Fibroblast of villous mesenchyme (primary cell): ENCODE measurements at places on chromosomes 1 and 21.

GRCh38 chr1:55118651-55119329 is 79.4 kb downstream of the PCSK9 start:
- DNase-seq: no peak

- DNase-seq: no peak
Observed at GRCh38 chr1:10692401-10693021, 103.9 kb downstream of the CASZ1 start.

GRCh38 chr1:8873506-8874229 is 4.8 kb downstream of the ENO1 start:
- peak; percentile 97 for DNase-seq

DNA sequence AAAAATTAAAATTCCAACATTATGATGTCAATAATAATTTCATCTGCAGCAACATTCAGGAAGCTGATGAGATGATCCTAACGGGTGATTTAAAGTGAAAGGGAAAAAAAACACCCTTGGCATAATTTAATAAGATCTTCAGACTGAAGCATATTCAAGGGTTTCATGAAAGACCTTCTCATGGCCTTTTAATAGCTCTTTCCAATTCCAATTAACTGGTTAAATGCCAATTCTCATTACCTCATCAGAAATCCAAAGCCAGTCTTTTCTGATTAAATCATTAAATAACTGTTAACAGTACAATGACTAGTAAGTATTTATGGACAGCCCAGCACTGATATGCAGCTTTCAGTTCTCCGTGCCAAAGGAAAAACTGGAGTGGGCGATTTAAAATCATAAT is 407.5 kb downstream of the SMYD3 start:
- DNase-seq: no peak

- peak; percentile 91 for DNase-seq
Observed at GRCh38 chr21:29190923-29191331, 60.5 kb downstream of the MAP3K7CL start.

DNA sequence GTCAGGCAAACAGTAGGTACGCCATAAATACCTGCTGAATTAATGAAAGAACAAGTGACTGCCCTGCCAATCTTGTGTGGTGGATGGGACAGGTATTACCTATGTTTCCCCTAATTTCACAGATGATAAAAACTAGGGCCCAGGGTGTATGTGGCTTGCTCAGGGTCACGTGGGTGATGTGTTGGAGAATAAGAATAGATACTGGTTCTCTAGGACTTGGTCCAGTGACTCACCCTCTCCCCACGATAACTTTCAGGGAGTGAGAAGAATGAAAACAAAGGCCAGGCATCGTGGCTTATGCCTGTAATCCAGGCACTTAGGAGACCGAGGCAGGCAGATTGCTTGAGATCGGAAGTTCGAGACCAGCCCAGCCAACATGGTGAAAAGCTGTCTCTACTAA is 26.7 kb downstream of the SLC26A9 start:
- DNase-seq: no peak

GRCh38 chr21:37072274-37072987 is 440 bp downstream of the PIGP start:
- no peak for DNase-seq

DNA sequence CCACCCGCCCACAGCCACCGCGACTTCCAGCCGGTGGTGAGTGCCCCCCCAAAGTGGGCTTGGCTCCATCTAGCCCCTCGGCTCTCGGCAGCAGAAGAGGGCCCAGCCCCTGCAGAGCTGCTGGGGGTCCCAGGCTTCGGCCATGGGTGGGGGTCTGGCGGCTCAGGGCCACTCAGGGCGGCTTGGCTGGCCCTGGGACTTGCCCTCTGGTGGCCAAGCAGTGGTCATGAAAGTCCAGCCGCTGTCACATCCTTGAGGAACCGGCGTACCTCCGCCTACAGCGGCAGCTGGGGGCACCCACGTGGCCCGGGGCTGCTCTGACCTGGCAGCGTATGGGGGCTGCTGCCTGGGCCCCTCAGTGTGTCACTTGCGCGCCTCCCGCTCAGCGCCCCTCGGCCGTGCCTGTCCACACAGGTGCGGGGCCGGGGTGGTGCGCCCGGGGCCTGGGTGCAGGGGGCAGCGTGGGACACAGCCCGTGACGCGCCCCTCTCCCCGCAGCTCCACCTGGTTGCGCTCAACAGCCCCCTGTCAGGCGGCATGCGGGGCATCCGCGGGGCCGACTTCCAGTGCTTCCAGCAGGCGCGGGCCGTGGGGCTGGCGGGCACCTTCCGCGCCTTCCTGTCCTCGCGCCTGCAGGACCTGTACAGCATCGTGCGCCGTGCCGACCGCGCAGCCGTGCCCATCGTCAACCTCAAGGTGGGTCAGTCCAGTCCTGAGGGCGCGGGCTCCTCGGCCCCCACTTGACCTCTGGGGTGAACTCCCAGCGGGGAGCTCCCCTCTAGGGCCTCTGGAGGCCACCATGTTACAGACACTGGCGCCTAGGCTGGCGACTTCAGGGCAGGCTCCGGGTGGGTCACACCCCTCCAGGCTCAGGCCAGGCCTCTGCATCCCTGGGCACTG is 32.4 kb downstream of the SLC19A1 start:
- no peak for DNase-seq

DNA sequence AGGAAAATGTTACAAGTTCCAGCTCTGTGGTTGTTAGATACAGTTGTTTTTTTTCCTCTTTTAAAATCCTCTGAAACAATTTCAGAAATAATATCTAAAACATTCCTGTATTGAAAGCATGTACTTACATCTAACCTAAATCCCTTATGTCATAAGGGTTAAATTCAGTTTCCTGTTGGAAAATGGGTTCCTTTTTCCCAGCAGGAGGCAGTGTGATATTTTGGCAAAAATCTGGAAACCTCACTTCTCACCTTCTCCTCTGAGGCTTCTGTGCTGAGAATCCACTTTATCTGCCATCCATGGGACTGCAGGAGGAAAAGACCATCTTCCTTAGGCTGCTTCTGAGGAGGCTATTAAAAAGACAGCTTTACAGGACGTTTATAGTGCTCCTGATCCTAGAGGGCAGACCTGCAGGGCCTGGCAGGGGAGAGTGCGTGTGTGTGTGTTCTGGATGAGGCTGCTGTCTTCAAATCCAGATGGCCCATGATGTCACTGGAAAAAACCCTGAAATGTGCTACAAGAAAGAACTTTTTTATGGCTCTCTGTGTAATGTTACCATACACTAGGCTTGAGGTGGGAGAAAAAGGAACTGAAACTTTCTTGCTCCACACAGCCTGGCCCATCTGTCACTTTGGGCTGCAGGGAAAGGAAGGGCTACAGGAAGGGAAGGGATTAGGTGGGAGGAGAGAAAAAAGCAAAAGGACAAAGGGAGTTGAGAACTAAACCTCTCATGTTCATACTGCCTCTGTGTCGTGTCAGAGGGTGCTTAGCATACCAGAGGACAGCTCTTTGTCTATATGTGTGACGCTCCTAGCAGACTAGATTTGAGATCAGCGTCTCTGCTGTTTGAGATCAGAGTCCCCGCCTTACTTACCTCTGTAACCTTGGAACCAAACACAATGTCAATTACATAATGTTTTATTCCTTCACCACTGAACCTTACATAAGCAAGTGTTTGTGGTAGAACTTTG is 379.2 kb upstream of the SPAG17 start:
- no peak for DNase-seq

DNA sequence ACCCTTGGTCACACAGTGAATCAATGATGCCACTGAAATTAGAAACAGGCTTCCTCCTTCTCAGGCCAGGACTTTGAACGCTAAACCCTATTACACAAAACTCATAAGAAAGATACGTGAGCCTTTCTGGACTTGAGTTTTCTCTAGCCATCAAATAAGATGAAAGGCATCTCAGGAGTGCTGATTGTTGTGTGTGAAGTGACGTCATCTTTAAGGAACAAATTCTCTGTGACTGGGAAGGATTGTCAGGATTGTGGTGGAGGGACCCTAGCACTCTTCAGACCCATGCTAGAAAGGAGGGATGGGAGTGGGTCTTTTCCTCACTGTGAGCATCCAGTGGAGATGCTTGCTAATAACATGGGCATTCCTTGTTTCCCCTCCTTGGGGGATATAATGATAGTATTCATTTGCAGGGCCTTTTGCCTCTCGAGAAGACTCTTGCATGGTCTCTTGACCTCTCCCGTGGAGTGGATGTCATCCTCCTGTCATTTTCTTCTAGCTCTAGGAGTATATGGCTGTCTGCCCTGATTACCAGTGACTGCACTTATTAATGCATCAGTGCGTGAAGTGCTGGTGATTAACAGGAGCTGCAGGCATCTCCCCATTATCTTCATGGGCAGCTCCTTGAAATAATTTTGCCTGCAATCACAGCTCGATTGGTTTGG is 39.9 kb downstream of the SPATA46 start:
- DNase-seq: no peak

GRCh38 chr1:201709564-201710295 is 119.2 kb upstream of the IPO9 start:
- DNase-seq: peak; percentile 72

DNA sequence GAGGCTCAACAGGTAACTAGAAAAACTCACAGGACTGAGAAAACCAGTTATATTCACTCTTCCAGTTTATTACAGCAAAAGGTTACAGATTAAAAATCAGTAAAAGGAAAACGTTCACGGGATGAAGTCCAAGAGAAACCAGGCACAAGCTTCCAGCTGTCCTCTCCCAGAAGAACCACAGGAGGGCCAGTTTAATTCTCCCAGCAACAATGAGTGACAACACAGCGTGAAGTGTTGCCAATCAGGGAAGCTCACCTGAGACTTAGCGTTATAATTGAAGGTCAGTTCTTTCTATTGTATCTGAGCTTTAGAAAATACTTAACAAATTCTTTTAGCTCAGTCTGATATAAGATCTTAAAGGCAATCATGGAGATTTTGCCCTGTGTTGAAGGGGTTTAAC is 65.2 kb upstream of the TNR start:
- no peak for DNase-seq

GRCh38 chr1:79693441-79694114 is 687.0 kb upstream of the ADGRL4 start:
- DNase-seq: no peak

DNA sequence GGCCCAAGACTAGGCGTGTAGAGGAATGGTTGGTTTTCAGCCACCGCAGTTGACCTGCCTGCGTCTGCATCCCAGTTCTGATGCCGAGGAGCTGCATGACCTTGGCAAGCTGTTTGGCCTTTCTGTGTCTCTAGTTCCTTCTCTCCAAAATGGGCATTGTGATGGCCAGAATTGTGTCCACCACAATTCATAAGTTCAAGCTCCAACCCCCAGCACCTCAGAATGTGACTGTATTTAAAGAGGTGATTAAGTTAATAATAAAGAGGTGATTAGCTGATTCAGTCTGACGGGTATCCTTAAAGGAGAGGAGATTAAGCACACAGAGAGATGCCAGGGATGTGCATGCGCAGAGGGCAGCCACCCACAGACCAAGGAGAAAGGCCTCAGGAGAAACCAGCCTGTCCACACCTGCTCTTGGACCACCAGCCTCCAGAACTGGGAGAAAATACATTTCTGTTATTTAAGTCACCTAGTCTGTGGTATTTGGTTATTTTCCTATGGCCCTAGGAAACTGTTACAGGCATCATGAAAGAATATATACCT is 28.5 kb downstream of the MAB21L3 start:
- no peak for DNase-seq

DNA sequence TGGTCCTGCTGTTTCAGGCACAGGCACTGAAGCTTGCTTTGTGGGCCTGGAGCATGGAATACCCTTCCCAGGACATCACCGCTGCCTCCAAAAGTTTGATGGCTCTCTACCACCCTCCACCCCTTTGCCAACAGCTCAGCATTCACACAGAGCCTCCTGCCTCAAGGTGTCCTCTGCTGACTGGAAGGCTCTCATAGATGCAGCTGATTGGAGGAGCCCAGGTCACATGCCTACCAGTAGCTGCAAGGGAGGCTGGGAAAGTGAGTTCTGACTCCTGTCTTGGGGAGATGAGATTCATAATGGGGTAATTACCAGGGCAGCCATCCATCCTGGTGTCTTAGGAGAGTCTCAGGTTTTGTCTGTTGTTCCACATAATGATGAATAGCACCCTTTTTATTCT is 124.8 kb upstream of the GRIK3 start:
- no peak for DNase-seq

- no peak for DNase-seq
Observed at GRCh38 chr1:171017426-171017825, 73.3 kb upstream of the FMO3 start.

DNA sequence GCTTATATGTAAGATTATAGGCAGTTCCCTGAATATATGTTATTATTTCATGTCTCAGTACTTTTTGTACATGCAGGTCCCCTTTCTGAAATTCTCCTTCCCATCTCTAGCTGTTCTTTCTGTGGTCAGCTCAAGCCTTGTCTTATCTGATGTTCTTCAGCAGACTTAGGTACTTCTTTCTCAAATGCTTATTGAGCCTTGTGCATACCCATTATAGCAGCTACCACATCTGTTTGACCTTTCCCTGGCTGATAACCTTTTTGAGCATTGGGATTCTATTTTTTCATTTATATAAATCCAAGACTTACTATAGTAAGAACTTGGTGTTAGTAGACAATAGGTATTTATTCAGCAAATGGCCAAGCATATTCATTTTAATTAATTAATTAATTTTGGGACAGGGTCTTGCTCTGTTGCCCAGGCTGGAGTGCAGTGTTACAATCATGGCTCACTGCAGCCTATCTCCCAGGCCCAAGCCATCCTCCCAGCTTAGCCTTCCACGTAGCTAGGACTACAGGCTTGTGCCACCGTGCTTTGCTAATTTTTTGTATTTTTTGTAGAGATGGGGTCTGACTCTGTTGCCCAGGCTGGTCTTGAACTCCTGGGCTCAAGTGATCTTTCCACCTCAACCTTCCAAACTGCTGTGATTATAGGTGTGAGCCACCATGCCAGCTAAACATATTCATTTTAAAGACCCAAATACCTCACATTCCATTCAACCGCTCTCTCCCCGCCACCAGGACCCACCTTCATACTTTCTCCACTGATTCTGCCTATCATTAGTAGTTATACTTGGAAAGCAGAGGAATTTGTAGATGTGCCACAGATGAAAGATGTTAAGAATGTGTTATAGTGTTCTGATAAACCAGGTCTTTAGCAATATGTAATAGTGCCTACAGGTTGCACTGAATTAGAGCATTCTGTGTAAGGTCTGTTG is 16.7 kb downstream of the TIPRL start:
- no peak for DNase-seq

DNA sequence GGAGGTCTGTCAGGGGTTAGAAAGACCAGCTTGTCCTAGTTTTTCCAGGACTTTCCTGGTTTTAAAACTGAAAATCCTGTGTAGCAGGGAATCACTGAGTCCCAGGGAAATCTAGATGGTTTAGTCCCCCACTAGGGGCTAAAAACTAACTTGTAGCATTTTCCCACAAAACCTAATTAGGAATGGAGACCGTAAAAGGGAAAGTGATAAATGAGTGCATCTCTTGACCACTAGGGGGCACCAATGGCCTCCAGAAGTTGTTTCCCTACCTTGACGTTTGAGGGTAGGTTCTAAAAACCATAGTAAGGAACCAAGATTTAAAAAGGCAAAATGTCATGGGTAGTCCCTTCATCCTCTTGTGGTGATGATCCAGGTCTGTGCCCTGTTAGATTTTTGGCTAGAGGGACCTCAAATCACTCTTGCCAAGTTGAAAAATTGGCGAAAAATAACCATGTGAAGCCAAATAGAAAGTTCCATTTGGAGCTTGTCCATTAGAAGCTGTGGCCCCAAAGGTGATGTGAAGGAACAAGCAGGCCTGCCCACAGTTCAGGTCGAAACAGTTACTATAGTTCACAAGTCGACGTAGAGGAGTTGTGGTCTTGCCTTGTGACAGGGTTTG is 24.5 kb downstream of the CLIC6 start:
- DNase-seq: peak; percentile 78

- DNase-seq: no peak
Observed at GRCh38 chr1:221200464-221200863, 321.2 kb downstream of the HLX start.

GRCh38 chr1:93730621-93731020 is 49.0 kb upstream of the BCAR3 start:
- no peak for DNase-seq

GRCh38 chr1:115475901-115476300 is 137.9 kb upstream of the NGF start:
- DNase-seq: no peak
